Activated naive CD4-positive, alpha-beta T cell treated with anti-CD3 and anti-CD28 coated beads, Interleukin-2, amount 50 U/mL, for 72 hours (primary cell): ENCODE measurements at places on chromosomes 4 and X.

DNA sequence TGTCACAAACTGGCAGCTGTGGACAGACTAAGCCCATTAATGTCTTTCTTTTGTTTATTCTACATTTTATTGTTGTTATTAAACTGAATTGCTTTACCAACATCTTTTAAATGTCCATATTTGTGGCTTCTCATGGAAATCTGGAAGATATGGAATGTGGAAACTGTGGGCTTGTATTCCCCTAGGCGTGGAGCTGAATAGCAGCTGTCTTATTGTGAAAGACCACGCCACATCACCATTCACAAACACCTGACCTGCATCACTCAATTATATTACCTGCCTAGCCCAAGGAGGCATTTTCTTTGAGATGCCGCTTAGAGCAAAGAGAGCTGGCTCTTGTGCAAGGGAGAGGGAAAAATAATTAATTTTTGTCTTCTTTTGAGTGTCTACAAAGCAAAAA is 96.9 kb upstream of the GPRIN3 start:
- no peak for DNase-seq

DNA sequence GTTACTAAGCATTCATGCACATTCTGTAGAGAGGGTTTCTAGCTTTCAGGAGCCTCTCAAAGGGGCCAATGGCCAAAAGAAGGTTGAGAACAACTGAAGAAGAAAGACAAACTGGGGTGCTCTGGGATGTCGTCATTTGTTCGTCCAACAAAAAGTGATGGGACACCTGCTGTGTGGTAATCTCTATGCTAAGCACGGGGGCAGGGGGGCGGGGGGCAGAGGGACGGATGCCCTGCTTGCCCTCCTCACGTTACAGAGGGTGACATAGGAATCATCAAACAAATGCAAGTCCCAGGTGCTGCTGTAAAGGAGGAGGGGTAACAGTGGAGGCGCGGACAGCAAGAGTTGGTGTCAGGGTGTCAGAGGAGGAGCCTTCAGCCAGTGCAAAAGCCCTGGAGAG is 12.8 kb upstream of the CRMP1 start:
- no peak for DNase-seq

GRCh38 chr4:152301381-152301780 is 234.5 kb downstream of the FBXW7 start:
- no peak for DNase-seq

- no peak for DNase-seq
Observed at GRCh38 chr4:162707962-162708361, 458.7 kb downstream of the NAF1 start.

- DNase-seq: no peak
Observed at GRCh38 chr4:168800926-168801325, 209.1 kb downstream of the CBR4 start.

DNA sequence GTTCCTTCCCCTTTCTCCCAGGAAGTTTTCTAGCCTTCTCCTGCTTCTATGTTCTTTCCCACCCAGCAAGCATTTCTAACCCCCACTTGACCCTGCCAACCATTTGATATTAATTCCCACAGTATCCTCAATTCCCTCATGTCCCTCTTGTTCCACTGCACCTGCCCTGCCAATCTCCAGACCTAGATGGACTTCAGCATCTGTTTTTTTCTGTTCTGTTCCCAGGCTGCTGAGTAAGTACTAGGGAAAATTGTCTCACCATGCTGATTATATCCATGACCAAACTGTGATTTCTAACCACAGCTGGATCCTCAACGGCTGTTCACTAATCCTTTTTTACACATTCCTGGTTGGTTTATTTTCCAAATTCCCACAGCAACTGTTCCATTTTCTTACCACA is 37.7 kb downstream of the CLCN5 start:
- DNase-seq: no peak

DNA sequence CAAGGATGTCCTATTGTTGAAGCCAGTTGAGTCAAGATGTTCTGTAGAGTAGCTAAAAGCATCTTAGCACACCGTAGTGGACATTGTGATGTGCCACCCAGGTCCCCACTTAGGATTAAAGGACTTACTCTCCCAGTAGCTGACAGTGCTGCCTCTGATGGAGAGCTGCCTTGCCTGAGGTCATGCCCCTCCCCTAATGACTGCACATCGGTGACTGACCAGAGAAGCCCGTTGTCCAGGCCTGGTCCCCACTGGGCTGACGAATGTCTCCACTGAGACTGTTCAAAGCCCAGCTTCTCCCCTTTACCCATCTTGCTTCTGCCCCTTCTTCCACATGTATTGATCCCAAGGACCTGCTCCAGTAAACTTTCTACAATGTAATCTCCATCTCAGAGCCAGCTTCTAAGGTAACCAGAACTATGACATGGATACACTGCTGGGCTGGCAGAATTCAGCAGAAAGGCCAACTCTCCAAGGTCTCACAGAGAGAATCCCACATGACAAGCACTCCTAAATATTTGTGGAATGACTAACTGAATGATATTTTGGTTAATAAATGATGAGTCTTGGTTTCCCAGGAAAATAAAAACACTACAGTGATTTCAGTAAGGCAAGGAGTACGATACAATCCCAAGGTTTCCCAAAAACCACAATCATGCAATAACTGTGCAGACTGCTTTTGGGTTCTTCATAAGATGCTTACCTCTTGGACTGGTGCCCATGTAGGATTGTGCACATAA is 82.4 kb upstream of the TMEM150C start:
- no peak for DNase-seq

- DNase-seq: no peak
Observed at GRCh38 chrX:15059474-15059873, 186.3 kb downstream of the MOSPD2 start.

DNA sequence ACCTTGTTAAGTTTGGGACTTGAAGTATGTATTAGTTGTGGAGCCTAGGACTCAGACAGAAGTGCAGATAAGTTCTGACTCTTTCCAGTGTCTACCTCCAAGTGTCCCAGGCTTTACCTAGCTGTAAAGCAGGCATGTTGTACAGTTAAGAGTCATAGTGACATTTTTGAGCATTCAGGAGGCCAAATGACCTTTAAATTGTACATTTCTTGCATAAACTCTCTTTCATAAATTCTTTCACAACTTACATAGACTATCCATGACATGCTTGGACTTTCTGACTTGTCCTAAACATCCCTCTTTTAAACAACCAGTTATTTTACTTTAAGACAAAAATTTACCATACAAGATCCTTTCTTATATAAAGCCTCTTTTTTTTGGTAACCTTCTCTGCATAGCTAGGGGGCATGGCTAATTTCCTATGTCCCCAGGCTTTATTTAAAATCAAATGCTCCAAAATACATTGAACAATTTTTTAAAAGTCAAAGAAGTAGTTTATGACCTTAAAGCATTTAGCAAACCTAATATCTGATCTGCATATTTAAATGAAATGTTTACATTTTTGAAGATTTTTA is 40.1 kb upstream of the UGT8 start:
- DNase-seq: no peak

- DNase-seq: no peak
Observed at GRCh38 chr4:132557660-132558059, 591.4 kb upstream of the PCDH10 start.

DNA sequence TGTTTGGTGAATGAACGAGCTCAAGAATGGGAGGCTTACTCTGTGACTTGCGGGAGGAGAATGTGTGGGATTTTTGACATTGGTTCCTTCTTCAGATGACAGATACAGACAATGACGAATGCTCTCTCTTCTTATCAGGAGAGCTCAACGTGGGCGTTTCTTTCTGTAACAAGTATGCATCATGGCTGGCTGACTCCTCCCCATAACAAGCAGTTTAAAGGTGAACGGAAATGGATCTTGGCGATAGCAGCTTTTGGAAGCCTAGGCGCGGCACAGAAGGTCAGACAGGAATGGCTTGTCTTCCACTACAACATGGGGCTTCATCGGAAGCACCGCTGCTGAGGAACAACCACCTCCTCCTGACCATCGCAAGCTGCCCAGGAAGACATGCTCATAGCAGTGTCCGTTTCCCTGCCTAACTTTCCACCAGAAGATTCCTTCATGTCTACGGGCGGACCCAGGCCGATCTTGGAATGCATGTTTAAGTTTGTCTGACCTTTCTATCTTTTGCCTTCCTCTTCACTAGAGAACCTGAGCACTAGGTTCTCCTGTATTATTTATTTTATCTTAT is 18.3 kb upstream of the ACSL1 start:
- no peak for DNase-seq

GRCh38 chrX:31604629-31605221 is 532.9 kb upstream of the FTHL17 start:
- DNase-seq: no peak

- DNase-seq: no peak
Observed at GRCh38 chr4:40525752-40526598, 103.7 kb downstream of the RBM47 start.

- no peak for DNase-seq
Observed at GRCh38 chrX:116872931-116873330, 410.2 kb upstream of the CT83 start.
